ENCODE measurements at places on chromosomes 16 and 17.

DNA sequence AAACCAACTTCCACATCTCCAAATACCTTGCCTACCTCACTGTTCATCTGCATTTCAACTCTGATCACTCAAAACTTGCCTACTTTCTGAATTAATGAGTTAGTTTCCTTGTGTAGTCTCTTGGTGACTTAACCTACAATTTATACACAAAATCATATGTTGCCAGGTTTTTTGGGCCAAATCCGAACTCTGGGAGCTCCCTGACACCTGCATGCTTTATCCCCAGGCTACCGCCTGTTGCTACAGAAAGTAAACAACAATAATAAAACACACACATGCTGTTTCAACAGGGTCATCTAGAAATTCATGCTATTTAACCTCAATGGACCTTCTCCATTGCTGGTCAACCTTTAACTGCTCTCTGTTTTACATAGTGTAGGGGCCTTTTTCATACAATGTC, 104.5 kb upstream of the AXIN2 start:
- no peak for DNase-seq

DNA sequence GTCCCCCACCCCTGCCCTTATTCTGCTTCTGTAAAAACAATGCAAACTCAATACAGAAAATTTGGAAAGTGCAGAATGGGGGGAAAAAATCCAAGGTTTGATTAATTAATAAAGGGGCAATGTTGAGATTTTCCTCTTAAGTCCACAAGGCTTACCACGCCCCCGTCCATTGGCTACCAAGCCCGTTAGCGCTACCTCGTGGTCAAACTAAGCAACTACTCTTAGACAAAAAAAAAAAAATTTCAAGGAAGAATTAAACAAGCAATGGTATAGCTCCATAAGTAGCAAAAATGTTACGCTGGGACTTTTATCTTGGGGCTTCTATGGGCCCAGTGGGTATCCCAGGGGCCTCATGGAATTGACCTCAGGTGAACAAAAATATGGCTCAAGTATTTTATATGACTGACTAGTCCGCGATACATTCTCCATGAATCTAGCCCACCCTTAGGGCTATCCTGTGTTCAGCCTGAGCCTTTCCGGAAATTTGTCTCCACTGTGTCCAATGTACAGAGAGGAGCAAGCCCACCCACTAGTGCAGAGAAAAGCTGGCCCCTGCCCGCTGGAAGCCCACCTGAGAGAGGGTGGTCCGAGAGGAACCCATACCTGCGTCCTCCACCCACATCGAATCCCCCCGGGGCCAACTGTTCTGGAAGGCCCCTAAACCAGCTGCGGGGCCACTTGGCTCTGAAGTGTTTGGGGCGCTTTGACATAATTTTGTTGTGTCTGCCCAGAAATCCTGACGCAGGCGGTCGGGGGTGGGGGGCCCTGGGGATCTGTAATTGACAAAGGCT, 19.1 kb upstream of the TEX2 start:
- DNase-seq, result peak; percentile 69

- no peak for DNase-seq
Measured at GRCh38 chr16:75494661-75495075, 573 bp downstream of the CHST6 start.

DNA sequence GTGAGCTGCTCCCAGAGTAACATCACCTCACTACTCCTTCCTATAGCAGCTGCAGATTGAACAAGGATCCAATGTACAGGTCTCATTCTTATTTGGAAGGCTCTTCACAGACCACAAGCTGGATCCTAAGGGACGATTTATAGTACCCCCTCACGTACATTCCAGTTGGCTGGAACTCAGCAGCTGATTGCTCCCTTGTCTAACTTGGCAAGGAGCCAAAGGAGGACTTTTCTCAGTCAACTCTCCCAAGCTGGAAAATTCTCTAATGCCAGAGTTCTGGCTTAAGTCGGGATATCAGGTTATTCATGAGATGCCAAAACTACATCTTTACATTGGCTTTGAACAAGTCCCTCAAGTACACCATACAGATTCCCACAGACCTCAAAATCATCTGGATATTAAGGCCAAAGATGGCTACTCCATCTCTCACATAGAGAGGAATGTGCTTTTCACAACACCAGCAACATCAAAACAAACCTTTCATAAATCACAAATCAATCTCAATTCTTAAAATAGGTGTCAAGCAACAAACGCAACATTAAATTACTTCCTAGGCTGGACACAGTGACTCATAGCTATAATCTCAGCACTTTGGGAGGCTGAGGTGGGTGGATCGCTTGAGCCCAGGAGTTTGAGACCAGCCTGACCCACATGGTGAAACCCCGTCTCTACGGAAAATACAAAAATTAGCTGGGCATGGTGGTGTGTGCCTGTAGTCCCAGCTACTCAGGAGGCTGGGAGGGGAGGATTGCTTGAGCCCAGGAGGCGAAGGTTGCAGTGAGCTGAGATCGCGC, 39.3 kb downstream of the SMG6 start:
- no peak for DNase-seq

GRCh38 chr16:56408379-56409098, 16.8 kb downstream of the AMFR start:
- no peak for DNase-seq

All from HEK293T (cell line).